ENCODE measurements at places on chromosomes 12 and 14.

DNA sequence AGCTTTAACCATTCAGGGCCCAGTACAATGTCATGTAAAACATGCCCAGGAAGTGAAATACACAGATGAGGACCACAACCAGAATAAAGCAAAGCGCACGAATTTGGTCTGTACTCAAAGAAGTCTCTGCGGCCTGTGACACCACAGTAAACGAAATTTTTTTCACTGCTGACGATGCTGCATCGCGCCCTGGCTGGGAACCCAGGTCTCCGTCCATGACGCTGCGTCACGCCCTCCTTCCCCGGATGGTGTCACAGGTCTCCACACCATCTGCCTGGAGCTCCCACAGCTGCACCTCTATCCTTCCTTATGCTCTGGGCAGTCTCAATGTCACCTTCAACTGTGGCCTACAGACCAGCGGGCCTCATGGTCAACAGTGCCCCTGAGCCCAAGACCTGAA is 17.8 kb downstream of the ANKLE2 start:
- DNase-seq, result no peak

DNA sequence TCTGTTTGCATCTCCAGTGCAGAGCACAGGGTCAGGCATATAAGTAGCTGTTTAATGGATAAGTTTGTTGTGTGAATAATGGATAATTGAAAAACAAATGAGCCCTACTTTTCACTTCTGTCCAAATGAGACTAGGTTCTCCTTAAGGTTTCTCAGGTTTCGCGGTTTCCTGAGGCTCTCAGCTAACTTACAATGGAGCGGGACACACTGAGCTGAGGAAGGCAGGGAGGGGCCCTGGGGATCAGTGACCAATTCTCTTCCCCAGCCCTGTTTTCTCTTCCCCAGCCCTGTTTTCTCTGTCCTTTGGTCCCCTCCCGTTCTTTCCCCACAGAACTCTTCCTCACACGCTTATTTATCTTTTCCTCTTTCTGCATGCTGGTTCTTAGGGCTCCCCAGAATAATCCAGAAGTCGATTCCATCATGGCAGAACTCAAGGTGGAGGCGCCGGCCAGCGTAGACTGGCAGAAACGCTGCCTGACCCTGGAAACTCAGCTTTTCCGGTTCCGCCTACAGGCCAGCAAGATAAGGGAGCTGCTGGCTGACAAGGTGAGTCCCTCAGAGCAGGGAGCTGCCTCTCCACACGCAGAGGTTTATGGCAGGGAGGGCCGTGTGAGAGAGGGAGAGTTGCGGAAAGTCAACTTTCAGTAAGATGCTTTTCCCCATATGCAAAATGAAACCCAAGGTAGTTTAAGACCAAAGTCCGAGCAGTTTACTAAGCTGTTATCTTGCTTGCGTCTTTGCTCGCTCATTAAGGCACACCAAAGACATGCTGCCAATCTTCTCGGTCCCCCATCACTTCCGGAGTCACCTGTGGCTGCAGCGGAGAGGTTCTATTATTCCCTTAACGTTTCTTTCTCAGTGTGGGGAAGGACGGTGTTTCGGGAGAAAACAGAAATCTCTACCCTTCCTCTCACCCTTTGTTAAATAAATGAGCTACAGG is 8.6 kb downstream of the PLEKHH1 start:
- no peak for DNase-seq

DNA sequence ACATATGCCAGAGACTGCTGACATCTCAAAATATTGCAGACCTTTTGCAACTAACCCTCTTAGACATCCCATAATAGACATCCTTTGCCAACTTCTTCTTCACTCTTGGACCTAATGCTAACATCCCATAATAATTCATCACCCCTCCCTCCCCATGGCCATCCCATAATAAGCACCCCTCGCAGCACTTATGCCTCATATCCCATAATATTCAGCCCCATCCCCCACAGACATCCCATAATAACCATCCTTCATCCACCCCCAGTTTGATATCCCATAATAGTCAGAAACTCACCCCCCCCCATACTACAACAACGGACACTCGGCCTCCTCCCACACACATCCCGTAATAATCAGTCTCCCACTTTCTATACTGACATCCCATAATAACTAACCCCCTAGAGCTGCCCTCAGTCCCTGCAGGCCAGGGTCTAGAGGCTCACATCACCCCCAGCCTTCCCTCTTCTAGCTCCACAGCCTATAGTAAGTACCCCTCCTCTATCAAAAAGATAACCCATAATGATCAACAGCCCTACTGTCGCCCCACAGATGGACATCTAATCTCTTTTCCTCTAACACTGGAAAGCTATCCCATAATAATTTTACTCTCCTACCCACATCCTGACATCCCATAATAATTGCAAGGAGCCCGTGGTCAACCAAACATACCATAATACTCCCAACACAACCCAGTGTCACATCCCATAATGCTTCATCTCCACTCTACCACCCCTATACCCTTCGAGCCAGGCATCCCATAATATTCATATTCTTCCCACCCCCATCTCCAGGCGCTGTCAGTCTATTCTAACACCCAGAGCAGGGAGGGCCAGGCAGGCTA is 792 bp upstream of the CHD4 start:
- no peak for DNase-seq

GRCh38 chr14:104855532-104856090 is 9.5 kb upstream of the CEP170B start:
- DNase-seq, result no peak

DNA sequence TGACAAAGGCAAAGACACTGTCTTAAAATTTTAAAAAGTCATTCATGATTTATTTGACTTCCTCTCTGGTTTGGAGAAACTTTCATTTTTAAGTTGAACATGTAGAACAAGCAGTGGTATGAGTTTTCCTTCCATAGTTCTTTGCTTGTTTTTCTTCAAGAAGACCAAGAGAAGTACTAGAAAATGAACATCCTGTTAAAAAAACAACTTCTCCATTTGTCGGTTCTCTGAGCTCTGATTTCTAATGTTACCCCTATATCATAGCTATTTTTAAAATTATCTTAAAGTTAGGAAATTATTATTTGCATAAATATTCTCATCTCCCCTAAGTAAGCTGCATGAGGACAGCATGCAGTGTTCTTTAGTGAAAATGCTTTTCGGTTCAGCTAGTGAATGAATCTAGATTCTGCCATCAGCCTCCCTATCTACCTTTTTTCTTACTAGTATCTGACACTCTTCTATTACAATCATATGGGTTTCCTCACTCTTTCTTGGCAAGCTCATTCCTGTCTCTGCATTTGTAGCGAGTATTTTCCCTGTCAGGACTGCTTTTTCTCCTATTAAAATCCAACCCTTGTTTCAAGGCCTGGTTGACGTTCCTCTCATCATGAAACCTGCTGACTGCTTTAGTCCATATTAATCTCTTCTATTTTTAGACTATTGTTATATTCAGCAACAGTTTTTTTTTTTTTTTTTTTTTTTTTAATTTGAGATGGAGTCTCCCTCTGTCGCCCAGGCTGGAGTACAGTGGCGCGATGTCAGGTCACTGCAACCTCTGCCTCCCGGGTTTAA is 15.8 kb downstream of the DIP2B start:
- no peak for DNase-seq

GRCh38 chr12:19778172-19778571 is 338.9 kb downstream of the AEBP2 start:
- no peak for DNase-seq

DNA sequence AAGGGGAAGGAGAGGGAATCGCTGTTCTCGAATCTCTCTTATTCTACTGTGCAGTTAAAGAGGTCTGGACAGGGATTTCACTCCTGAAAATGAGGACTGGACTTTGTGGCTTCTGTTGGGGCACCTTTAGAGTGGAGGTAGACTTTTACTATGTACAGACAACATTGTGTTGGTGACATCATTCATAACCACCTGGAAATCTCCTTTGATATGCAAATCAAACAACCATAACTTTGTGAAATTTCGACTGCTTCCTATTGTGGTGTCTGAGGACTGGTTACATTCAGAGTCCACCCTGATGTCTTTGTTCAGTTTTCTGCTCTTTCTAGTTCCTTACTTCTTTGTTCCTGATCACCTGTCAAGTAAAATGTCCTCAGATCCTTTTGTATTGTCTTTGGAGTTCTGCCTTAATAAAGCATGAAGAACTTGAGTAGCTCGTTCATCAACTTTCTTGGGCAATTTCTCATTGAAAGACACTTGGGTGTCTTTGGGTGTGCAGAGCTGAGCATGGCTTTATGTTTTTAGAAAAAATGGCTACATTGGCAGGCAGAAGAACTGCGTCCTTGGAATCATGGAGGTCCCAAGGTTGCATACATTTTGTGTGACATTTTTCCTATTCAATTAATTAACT is 29.8 kb downstream of the LRRK2 start:
- no peak for DNase-seq

DNA sequence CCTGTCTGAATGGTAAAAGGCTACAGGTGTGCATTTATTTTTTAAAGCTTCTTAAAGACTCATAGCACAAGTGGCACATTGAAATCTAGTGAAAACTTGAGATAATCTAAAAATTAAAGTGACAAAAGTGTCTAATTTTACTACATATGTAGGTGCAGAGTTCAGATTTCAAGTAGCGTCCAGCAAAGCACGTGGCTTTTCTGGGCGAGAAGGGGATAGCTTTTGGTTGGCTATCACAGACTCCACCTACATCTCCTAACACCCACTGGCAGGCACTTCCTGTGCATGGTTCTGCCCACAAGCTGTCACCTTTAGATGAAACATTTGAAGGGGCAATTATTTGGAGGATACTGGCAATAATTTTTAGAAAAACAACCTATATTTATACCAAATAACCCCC is 1.9 kb upstream of the PITPNM2 start:
- DNase-seq, result no peak

- no peak for DNase-seq
Observed at GRCh38 chr14:24556756-24557155, 19.3 kb downstream of the CTSG start.

- DNase-seq, result no peak
Observed at GRCh38 chr12:12673296-12673695, 22.7 kb downstream of the GPR19 start.

DNA sequence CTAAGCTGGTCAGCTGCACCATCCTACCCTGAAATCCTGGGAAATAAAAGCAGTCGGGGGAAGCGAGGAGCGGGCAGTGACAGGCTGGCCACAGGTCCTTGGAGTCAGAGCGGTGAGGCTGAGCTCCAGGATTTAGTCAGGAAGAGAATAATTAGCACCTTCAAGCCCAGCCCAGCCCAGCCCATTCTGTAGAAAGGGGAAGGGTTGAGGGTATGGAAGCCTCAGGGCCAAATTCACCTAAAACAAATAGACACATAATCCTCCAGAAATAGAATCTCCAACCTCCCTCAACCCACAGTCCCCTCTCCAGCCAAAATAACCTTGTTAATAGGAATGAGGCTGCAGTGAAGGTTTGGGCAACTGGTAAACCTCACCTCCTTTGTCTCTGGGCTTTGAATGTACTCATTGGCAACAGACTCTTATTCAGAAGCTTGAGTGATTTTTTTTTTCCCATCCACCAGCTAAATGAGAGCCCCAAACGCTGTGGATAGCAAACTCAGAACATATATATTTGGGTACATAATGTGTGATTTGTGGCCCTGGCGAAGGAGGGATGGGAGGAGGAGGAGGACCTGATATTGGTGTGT is 334.1 kb downstream of the DPF3 start:
- DNase-seq, result no peak

- no peak for DNase-seq
Observed at GRCh38 chr14:29264865-29265264, 498.3 kb downstream of the FOXG1 start.

GRCh38 chr12:91316907-91317269 is 134.3 kb upstream of the DCN start:
- DNase-seq, result no peak

DNA sequence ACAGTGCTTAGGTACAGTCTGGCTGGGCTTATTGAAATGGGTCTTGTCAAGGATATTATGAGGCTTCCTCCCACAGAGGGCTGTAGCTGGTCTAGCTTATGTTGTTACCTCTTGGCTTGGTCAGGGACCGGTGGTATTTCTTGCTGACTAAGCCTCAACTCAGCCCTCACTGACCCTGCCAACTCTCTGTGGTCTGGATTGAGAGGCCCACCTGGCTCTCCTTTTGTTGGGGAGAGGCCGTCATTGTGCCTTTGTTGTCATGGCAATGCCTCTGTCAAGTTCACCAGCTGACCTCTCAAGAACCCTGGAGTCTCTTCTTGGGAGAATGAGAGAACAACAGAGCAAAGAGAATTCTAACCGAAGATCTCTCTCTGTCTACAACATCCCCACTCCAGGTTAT is 245.6 kb upstream of the NPAS3 start:
- no peak for DNase-seq

GRCh38 chr12:59322473-59322872 is 273.4 kb upstream of the SLC16A7 start:
- no peak for DNase-seq

- DNase-seq, result no peak
Observed at GRCh38 chr12:120962532-120963020, 15.8 kb upstream of the HNF1A start.

DNA sequence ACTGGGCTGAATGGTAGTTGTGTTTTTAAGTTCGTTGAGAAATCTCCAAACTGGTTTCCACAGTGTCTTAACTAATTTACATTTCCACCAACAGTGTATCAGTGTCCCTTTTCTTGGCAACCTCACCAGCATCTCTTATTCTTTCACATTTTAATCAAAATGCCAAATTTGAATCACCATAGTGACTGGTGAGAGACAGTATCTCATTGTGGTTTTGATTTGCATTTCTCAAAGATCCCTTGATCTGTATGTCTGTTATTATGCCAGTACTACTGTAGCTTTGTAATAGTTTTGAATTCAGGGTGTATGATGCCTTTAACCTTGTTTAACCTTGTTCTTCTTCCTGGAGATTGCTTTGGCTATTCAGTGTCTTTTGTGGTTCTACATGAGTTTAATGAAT is 2.2 kb upstream of the EIF2S3B start:
- DNase-seq, result no peak

- no peak for DNase-seq
Observed at GRCh38 chr12:40010899-40011774, 94.7 kb downstream of the SLC2A13 start.

DNA sequence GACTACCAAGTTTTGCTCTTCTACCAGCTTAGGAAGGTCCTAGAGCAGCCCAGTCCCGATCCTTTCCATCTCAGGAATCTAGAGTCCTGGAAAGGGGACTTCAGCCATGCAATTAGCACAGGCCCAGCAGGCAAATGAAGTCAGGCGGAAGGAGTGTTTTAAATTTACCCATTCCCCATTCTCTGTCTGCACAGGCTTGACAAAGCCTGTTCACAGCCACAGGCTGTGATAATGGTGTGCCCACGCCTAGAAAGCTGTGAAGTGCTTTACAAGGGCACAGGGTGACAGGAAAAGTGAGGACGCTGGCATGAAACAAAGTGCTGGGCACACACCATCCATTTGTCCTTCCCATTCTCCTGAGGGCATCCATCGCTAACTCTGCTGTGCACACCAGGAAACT is 79.0 kb downstream of the PITPNM2 start:
- DNase-seq, result no peak

- no peak for DNase-seq
Observed at GRCh38 chr14:32594766-32595165, 265.7 kb downstream of the AKAP6 start.

GRCh38 chr12:70486588-70486987 is 120.5 kb downstream of the KCNMB4 start:
- no peak for DNase-seq

All from esophagus squamous epithelium (tissue), 5 donors.